Activated T-helper 1 cell treated with Interleukin-2 at 50 U/mL for 16 hours (primary cell): ENCODE measurements at places on chromosomes 11 and 22.

DNA sequence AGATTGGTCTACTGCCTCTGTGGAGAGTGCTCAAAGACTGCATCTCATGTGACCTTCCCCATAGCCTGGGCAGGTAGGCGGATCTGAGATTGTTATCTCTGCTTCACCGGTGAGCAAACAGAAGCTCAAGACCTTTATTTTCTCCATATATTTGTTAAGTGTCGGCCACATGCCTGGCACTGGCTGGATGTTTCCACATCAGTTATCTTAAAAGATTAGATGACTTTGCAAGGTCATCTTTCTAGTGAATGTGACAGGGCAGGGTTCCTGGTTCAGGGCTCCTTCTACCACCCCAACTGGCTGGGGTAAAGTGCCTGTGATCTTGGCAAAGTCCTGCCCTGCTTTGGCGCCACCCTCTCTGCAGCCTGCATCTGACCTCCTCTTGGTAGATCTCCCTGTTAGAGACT, 125.0 kb downstream of the CCDC81 start:
- no peak for DNase-seq

- DNase-seq, result no peak
These were observed 9.5 kb downstream of the PRDX5 start for GRCh38 chr11:64327375-64327774.

- DNase-seq, result no peak
These were observed 2.8 kb downstream of the ZFPL1 start for GRCh38 chr11:65086809-65087208.

DNA sequence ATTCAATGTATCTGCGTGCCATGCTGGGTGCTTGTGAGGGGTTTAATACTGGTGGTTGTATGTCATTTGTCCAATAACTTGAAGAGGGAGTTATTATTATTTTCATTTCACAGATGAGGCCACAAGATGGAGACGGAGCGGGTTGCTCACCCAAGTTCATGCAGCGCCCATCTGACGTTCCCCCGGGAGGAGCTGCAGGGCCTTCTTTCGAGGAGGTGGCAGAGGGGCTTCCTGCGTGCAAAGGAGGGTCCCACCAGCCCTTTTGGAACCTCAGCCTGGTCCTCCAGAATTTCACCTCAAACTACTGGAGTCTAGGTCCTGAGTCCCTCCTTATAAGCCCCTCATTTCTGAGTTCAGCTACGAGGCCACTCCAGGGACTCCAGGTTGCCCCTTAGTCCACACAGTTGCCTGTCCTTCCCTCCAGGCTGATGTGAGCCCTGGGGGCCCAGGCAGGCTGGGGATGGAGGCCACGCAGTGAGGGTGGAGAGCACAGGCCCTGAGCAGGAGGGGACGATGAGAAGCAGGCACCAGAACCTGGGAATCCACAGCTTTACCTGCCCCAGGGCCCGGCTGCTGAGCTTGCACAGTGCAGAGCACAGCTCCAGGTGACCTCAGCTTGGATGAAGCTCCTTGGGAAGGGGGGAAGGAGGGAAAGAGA, 2.9 kb upstream of the VSIG10L2 start:
- DNase-seq, result no peak

DNA sequence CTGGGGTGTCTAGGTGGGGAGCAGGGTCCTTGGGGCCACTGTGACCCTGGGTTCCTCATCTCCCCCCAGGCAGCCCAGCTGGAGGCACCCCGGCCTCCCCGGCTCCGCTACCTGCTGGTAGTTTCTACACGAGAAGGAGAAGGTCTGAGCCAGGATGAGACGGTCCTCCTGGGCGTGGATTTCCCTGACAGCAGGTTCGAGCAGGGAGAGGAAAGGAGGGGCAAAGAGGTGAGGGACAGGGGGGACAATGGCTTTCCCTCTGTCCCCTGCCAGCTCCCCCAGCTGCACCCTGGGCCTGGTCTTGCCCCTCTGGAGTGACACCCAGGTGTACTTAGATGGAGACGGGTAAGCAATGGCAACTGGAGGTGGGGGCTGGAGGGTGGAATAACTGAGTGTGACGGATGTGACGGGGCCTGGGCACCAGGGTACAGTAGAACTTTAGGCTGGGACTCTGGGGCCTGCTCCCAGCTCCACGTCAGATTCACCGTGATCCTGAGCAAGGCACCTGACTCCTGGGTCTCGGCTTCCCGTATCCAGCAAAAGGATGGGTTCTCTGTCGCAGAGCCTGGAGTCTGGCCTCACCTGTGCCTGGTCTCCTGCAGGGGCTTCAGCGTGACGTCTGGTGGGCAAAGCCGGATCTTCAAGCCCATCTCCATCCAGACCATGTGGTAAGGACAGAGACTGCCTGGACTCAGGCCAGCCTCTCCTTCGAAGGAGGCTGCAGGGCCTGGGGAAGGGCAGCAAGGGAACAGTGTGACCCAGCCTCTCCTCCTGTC, 3.6 kb downstream of the SSH3 start:
- DNase-seq, result no peak

GRCh38 chr11:62433904-62434276, 15.1 kb downstream of the SCGB1A1 start:
- DNase-seq, result no peak

GRCh38 chr11:114044042-114044871, 15.3 kb upstream of the ZBTB16 start:
- no peak for DNase-seq

- no peak for DNase-seq
These were observed 628.8 kb upstream of the ANO5 start for GRCh38 chr11:21564095-21564494.

- no peak for DNase-seq
These were observed 31.1 kb downstream of the GRAMD1B start for GRCh38 chr11:123461164-123461563.

GRCh38 chr11:33574331-33574730, 126.3 kb downstream of the C11orf91 start:
- no peak for DNase-seq

DNA sequence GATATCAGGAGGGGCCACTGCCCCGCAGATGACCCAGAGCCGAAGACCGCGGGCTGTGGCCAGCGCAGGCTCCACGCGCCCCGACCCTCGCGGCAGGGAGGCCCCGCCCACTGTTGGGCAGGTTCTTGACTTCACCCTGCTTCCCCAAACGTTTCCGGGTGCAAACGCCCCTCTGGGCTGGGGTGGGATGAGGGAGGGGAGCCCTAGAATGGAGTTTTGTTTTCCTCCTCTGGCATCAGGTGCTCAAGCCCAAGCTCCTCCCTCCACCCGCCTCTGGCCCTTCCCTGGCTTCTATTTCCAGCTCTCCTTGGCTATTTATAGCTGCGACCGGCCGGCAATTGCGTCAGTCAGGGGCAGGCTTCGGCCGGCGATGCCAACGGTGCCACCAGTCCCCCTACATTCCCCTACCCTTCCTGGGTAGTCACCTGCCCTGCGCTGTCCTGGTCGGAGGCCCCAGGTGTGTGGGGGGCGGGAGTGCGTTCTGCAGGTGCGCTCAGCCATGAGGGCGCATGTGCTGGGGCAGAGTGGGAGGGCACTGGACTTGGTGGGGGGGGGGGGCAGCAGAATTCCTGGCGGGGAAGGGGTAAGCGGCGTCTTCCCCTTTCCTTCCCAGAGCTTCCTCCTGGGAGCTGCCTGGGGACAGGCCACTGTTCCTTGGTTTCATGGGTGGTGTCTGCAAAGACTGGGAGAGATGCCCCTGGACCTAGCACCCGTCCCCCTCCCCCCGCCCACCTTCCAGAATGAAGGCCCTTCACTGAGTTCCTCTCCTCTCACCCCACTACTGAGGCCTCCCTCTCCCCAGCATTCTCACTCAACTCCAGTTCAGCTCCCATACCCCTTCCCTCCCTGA, 23.6 kb downstream of the DUSP8 start:
- no peak for DNase-seq

GRCh38 chr11:786235-787083, 3.4 kb downstream of the CEND1 start:
- DNase-seq, result no peak

GRCh38 chr11:57379732-57380131, 1.2 kb downstream of the PRG3 start:
- DNase-seq, result no peak

GRCh38 chr22:23893945-23894709, at the start of gene MIF:
Gene MIF, plus strand, starts transcription at chr22:23894383. Its CDS starts 92 bp downstream, at chr22:23894475.
- peak; percentile 90 for DNase-seq

DNA sequence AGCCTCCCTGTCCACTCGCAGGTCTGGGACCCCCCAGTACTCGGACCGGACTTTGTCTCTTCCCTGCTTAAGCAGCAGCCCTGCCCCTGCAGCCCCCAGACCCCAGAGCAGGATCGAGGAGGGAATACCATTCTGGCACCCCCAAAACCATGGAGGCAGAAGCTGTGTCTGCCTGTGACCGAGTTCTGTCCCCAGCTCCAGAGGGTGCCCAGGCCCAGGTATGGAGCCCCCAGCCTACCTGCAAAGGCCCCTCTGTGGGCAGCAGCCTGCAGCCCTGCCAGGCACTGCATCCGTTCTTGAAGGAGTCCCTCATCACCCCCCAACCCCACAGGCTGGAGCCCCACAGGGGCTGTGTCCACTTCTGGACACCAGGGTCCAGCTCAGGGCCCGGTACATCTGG, 163.8 kb downstream of the BRD1 start:
- DNase-seq, result no peak

- DNase-seq, result no peak
These were observed 152.2 kb downstream of the ADAMTS15 start for GRCh38 chr11:130600616-130601015.

DNA sequence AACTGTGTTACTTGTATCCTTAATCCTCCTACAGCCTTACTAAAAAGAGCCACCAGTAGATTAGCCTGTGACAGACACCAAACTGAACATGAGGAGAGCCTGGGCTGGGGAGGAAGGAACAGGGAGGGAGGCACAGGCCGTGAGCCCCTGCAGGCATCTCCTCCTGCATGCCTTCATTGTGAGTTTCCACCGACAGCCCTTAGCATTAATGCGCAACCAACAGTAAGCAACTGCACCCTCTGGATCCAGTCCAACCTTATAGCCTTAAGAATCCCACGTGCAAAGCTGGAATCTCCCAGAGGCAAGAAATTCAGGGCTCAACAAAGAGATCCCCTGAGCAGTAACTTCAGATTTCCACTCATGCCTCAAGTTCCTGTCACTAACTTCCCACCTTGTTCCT, 84.6 kb downstream of the ETS1 start:
- DNase-seq, result no peak

GRCh38 chr11:46637546-46637945, 20.2 kb downstream of the ATG13 start:
- no peak for DNase-seq

DNA sequence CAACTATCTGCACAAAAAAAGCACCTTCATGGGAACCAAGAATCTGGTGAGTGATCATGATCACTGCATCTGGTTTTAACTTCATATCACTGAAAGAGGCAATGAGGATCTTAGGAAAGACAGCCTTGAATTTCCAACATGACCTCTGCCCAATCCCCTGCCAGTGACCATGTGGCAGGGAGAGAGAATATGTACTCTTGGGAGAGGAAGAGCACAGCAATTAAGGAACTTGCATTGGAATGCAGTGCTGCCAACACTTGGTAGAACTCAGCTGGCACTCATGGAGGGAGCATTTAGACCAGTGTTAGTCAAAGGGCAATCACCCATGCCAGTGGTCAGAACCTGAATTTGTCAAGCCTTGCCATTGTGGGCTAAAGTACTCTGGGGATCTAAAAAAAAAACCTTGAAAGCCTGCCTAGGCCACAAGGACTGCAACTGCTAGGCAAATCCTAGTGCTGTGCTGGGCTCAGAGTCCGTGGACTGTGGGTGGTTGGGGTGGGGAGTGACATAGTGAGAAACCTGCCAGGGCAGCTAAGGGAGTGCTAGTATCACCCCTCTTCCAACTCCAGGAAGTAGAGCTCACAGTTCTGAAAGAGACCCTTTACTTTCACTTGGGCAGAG, 23.1 kb downstream of the JRKL start:
- DNase-seq, result no peak

GRCh38 chr11:132365650-132366049, 995.2 kb downstream of the NTM start:
- DNase-seq, result no peak

GRCh38 chr11:120074076-120074475, 63.8 kb downstream of the TRIM29 start:
- DNase-seq, result no peak

GRCh38 chr11:102583141-102583873, 41.8 kb downstream of the MMP20 start:
- DNase-seq, result no peak

- DNase-seq, result no peak
These were observed 151.4 kb downstream of the BLID start for GRCh38 chr11:121964591-121964990.

- no peak for DNase-seq
These were observed 55.7 kb downstream of the ARHGAP8 start for GRCh38 chr22:44807915-44808690.

DNA sequence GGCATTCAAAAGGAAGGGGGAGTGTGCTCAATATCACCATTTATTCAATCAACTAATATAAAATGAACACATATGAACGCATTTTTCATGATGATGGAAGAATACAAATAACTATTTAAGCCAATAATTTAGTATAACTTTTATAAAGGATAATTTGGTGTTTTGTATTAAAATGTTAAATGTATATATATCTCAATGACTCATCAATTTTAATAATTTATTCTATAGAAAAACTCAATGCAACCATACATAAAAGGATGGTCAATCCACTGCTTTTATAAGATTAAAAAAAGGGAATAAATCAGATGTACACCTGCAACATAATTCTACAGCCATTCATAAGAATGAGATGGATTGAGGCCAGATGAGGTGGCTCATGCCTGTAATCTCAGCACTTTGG, 50.6 kb downstream of the PICALM start:
- DNase-seq, result no peak

DNA sequence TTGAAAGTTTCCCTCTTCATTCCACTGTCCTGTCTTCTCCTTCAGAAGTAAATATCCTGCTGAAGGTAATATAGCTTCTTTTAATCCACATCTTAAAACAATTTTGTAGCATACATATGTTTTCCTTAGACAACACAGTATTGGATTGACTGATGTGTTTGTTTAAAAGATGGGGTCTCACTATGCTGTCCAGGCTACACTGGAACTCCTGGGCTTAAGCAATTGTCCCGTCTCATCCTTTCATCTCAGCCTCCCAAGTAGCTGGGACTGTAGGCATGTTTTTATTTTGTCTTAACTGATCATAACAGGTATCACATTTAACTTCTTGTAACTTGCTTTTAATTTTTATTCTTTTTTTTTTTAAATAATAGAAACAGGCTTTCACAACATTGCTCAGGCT, 55.9 kb downstream of the MRTFA start:
- DNase-seq, result no peak

GRCh38 chr11:134125507-134125906, 56.6 kb downstream of the JAM3 start:
- DNase-seq, result no peak

DNA sequence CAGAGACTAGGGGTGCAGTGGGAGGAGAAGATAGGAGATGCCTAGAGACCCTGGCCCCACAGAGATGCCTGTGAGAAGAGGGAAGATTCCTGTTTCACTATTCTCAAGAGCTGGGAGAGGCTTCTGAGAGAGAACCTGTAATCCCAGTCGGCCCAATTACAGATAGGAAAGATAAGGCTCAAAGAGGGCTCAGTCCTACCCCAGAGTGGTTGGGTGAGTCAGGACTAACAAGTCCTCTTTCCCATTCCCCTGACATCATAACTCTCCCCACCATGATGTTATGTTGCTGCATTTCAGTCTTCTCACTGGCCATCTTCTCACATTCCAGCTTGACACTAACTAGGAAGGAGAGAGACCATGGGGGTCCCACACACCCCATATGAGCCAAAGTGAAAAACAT, 17.9 kb downstream of the ARHGEF12 start:
- DNase-seq, result no peak
